Inflammatory macrophage treated with lipopolysaccharide for 1 hour (primary cell): ENCODE measurements at places on chromosomes 6 and 20.

DNA sequence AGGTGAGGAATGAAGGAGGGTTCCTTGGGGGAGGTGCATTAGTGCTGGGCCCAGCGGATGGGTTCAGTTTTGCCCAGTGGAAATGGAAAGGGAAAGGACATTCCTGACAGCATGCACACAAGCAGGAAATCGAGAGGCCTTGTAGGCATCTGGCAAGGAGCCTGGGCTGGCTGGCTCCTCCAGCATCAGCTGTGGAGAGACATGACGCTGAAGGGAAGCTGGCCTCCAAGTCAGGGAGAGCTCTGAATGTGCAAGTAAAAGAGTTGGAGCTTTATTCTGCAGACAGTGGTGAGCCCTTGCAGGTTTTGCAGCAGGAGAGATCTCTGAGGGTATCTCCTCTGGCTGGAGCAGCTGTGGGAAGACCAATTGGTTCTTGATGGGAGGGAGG is 154.3 kb downstream of the MRPL14 start:
- DNase-seq = no peak

DNA sequence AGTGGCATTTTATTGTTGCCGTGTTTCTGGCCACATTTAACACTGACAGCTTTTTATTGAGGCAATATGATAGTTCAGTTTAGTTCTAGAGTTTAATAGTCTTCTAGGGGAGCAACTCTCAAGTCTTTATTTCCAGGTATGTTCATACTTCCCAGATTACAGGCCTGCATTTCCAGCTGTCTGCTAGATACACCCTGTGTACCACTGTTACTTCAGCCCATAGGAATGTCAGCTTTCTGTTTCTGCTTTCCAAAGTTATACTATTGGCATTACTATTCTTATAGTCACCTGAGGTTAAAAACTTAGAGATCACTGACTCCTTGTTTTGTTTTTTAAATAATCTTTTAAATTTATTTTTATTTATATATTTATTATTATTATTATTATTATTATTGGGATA is 7.6 kb downstream of the ZNF451 start:
- DNase-seq = no peak

DNA sequence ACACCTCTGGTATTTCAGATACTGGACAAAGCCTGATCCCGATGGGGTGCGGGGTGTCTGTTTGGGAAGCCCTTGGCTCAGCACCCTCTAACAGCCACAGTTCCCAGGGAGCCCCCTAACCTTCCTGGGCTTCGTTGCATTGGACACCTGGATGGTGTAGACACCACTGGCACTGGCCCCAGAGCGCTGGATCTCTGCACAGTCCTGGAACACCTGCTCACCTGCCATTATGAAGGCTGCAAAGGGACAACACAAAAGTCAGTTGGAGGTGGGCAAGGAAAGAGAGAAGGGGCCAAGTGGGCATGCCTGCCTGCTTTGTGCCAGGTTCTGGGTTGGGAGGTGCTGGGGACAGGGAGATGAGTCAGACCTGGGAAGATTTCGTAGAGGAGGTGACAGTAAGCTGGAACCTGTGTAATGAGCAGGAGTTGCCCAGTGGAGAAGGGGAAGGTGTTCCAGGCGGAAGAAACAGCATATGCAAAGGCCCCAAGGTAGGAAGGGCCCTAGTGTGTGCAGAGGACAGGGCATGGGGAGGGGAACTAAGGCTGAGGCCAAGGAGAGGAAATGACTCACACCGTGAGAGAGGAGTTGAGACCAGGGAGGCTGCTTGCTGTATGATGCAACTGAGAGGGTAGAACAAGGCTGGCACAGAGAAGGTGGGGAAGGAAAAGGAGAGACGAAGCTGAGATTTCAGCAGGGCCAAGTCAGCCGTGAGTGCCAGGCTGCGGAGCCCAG is 34.9 kb downstream of the ANGPT4 start:
- peak; percentile 69 for DNase-seq

- DNase-seq = no peak
Observed at GRCh38 chr6:142906945-142907470, 38.0 kb downstream of the HIVEP2 start.

DNA sequence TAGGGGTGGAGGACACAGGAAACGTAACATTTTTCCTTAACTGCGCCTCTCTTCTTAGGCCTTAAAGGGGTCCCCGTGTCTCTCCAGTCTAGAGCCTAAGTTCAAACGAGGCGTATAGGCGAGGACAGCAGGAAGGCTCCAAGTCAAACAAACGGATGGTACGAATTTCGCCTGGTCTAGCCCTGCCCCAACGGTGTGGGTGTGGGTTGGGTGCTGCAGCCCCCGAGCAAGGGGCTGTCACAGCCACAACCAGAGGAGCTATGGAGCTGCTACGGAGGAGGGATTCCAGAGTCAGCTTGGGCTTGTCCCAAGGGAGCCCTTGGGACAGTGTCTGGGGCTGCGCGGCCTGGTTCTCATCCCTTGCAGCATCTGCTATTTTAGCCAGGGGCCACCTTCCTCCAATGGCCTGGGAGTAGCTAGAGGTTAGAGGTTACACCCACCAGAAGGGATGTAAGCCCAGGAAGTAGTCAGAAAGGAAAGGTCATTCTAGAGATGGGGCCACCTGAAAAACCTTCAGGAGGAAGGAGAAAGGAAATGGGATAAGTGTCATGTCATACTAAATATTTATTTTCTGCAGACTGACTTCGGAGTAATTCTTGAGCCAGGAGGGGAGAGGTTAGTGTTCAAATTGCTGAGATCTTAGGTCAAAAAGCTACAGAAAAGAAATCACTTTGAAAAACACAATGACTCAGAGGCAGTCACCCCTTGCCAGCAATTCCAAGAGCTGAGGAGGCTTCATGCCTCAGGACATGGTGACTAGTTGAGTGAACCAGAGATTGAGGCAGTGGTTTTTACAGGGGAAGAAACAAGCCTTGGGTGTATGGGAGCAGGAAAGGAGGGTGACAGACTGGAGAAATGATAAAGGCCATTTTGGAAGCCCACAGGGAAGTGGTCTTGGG is 21.7 kb downstream of the VPS52 start:
- peak; percentile 4 for DNase-seq

GRCh38 chr20:59988141-59988540 is 29.9 kb downstream of the CDH26 start:
- no peak for DNase-seq

GRCh38 chr6:169159331-169159730 is 94.3 kb downstream of the THBS2 start:
- DNase-seq = no peak

DNA sequence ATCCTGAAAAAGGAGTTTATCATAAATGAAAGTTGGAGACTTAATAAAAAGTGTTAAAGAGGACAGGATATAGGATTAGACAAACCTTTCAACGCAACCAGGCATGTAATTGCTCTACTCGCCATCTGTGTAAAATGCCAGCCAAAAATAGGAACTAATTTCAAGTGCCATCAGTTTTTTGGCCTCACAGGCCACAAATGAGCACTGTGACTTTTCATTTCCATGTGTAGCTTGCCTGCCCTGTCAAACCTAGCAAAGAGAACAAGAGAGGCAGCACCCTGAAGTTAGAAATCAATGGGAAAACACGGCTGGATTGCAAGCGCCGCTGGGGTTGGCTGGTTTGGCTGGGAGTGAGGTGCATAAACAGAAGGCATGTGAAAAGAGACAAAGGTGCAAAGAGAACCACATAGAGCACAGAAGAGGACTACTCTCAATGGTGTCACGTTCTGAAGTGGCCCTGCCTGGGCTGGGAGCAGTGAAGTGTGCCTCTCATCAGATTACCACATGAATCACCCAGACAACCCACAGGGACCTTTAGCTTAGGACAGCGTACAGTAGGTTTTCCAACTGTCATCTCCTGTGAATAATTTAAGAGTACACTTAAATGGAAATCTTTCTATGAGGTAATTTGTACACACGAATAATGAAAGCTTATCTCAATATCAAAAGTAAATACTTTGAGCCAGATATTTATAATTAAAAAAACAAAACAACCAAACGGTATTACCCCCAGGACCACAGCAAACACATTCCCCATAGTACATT is 78.0 kb upstream of the NHSL1 start:
- no peak for DNase-seq

DNA sequence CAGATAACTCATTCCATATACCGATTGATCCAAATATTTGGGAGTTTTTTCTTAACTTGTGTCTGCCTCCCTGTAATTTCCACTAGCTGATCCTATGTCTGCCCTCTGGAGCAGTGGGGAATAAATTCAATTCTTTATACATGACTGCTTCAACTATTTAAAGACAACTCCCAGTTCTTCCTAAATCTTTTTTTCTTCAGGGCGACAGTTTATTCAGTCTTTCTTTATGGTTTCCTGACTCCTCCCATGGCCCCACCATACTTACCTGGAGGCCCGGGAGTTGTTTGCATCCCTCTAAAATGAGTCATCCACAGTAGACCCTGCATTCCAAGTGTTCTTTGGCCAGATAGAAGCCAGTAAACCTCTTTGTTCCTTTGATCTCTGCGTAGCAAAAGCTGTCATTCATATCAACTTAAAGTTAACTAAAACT is 73.6 kb downstream of the LCA5 start:
- no peak for DNase-seq

DNA sequence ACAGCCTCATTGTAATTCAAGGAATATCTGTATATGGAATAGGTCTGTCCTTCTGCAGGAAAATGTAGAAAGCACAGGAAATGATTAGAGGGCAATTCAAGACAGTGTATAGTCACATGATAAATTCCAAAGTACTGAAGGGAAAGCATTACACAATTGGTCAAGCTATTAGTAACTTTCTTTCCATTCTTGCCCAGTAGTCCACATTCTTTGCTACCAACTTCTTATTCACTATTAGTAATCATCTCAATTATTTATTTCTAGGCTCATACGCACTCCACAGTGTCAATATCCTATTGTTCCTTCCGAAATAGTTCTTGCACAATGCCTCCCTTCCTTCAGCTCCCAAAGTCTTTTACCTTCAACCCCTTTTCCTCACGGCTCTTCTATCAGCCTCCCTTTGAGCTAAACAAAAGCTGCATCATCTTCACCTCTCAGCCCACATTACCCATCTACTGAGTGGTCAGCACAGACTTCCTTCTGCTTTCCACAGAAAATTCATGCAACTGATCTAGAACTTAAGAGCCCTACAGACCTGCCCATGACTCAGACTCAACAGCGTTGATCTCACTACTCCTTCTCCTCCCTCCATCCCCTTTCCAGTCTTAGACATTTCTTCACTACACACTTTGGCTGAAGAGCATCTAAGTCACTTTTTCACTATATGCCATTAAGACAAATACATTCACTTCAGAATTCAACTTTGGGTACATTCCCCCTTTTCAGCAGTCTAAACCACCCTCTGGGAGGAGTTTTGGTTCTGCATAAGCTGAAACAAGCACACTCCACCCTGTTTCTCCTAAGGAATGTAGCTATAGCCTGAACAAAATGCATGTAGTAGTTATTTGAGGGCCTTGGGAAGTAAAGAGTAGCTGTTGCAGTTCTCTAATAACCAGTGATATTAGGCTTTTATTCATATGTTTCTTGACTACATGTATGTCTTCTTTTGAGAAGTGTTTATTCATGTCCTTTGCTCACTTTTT is 157.9 kb downstream of the KIF16B start:
- no peak for DNase-seq

DNA sequence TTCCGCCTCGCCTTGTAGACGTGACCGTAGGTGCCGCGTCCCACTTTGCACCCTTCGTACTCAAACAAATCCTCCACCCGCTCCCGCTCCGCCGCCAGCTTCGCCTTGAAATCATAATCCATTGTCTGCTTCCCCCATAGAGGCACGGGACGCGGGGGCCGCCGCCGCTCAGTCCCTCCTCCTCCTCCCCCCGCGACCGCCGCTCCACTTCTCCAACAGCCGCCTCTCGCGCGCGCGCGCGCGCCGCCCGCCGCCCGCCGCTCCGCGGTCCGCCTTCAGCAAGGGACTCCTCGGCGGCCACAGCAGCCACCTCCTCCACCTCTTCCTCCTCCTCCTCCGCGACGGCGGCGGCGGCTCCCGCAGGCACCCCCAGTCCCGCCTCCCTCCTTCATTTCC is 256 bp downstream of the CDK19 start:
- DNase-seq = no peak

GRCh38 chr20:58818586-58819285 is 32.0 kb downstream of the GNAS-AS1 start:
- no peak for DNase-seq

- DNase-seq = no peak
Observed at GRCh38 chr6:71766796-71767195, 119.6 kb upstream of the RIMS1 start.

GRCh38 chr6:44833248-44833647 is 445.7 kb downstream of the CDC5L start:
- DNase-seq = no peak

DNA sequence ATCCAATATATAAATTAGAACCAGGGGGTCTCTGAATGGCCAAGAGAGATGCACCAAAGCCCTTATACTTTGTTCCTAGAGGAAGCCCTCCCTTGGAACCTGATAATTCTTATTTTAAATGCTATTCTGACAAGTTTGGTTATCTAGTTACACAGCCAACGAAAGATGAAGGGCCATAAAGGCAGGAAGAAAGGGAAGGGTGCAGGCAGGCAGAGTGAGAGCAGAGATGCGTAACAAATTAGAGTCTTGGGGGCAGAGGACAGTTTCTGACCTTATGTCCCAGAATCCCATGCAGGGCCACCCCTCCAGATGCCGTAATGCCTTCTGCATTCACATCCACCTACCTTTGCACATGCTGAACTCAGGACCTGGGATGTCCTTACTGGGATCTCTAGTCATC is 344.6 kb upstream of the ARID1B start:
- no peak for DNase-seq

DNA sequence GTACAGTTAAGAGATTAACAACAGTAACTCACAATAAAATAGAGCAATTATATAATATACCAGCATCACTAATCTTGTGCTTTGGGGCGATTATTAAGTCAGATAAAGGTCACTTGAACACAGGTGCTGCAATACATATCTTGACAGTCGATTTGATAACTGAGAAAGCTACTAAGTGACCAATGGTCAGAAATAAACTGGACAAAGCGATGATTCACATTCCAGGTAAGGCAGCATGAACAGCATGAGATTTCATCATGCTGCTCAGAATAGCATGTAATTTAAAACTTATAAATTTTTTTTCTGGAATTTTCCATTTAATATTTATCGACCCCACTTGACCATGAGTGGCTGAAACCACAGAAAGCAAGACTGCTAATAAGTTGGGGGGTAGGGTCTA is 15.9 kb upstream of the ADGRF5 start:
- DNase-seq = no peak

- no peak for DNase-seq
Observed at GRCh38 chr20:6622041-6622440, 145.4 kb upstream of the BMP2 start.

- no peak for DNase-seq
Observed at GRCh38 chr6:21749754-21750153, 156.2 kb downstream of the SOX4 start.

DNA sequence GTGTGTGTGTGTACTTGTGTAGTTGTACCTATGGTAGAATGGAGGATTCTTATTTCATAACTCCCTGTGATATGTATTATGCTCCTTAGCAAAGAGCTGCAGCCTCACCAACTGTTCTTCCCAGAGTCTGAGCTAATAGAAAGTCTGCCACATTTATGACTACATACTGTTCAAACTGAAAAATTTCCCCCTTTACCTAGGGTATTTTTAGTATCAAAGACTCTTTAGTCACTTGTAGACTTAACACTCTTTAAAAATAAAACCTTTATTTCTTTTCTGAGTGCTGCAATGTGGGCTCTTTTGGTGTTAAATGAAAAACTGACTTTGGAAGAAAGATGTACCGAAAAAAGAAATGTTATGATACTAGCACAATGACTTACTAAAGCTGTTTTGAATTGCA is 39.6 kb upstream of the HS3ST5 start:
- DNase-seq = no peak
